RCC 7860 (cell line): ENCODE measurements at places on chromosomes 4 and X.

GRCh38 chrX:108516184-108516583, 76.5 kb downstream of the COL4A5 start:
- no peak for DNase-seq

- DNase-seq: no peak
Observed at GRCh38 chr4:78710536-78710935, 65.6 kb upstream of the BMP2K start.

GRCh38 chrX:68724531-68725020, 77.1 kb downstream of the STARD8 start:
- no peak for DNase-seq

DNA sequence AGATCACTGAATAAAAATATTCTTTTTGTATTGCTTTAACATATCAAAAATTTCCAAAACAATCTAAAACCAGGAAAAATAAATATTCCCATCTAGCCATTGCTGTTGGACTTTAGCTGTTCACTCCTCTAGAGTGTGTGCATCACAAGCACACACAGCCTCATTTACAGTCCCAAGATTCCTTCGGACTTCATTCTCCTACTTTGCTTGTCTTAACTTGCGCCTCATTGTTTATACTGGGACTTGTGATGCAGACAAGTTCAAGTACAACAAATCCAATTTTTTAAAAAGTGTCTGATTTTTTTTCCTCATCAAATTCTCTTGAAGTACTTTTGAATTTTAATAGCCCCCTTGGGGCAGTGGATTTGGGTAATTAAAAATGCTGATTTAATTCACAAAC, 55.6 kb downstream of the TLL1 start:
- DNase-seq: no peak

DNA sequence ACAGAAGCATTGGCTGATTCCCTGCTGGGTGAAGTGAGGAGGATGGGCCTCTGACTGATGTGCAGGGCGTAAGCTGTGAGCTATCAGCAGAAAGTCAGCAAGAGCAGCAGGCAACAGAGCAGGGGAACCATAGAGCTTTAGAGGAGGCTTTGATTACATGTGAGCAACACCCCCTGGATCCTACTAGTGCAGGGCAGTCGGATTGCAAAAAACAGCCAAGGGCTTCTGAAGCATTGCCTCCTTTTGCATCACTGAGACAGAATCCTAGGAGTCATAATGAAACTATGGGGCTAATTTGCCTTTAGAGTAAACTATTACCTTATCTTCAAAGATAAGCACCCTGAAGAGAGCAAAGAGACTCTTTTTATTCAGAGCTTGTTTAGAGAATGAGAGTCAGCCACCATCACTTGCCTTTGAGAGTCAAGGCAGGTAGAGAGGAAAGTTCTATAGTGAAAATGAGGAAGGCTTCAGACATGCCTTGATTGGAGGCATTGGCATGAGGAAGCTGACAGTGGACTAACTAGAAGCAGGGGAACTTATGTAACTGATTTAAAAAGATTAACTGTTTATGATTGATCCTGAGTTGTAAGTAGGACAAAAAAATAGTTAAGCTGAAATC, 420.3 kb downstream of the PDHA2 start:
- no peak for DNase-seq

DNA sequence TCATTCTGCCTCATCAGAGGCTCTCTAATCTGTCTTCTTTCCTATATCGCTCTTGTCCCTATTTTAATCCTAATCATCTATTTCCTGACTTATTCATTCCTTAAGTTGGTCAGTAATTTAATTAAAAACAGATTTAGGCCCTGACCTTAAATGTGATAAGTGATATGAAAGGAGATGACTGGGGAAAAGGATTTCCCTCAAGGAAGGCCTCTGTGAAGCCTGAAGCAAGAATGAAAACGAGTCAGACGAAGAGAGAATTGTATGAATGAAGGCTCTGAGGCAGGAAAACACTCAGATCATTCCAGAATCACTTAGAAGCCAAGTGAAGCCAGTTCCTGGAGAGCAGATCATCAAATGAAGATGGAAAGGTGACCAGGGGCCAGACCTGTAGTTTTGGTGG, 22.1 kb downstream of the PKD2 start:
- DNase-seq: no peak

GRCh38 chr4:177190995-177191580, 118.6 kb upstream of the NEIL3 start:
- peak; percentile 4 for DNase-seq

- DNase-seq: peak; percentile 53
Observed at GRCh38 chr4:112075129-112075753, 70.0 kb upstream of the FAM241A start.

- DNase-seq: no peak
Observed at GRCh38 chrX:27078371-27078770, 384.8 kb downstream of the PPP4R3C start.

DNA sequence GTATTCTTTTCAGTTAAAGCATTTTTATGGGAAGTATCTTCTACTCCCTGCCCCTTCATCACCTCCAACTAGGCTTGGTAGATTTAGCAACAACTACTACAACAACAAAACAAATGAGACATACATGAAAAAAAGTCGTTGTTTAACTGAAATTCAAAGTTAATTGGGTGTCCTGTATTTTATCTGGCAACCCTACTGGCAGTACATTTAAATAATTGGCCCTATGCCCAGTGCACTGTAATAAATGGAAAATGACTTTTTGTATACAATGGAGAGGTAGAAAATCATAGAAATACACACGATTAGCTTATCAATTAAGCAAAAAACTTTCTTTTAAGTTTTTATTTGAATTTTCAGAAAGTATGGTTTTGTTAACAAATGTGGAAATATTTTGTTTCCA, 21.4 kb upstream of the CLGN start:
- no peak for DNase-seq

DNA sequence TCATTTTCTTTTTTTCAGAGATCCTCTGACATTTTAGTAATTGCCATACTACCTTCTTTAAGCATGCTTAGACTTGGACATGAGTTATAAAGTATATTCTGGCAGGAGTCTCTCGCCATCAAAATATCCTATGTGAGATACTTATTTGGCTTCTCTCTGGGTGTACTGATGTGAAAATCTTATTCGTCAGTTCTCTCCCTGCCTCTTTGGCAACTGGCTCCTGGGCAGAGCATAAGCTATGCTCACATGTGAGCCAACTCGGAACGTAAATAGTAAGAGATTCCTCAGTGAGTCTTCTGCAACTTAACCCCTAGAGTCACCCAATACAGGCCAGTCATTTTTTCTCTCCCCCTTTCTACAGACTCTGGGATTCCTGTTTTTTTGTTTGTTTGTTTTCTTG, 91.6 kb downstream of the MAGEB17 start:
- no peak for DNase-seq

DNA sequence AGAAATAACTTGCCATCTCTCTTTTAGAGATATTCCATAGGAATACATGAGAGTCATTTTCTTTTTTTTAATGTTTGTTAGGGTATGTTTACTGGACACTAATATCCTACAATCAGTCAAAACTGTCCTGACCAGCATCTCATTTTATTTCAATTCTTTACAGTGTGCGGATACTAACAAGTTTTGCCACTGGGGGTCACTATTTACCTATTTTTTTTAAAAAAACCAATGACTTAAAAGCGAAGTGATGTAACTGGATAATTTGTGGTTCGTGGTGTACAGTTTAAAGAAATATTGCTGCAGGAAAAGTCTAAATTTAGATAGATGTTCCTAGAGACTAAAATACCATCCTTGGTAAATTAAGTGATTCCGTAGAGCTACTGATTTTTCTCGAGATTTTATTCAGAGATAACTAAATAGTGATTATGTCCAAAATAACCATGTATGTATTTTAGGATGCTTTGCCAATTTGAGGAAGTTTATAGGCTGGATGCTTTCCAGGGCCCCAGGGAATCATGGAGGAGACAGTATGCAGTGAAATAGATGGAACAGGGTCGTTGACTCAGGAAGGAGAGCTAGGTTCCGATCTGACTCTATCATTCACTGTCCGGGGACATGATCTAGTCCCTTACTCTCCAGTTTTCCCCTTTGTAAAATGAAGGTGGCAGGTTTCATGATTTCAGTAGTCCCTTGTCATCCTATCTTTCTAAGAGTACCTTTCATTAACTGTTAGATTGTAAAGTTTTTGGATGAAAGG, 34.0 kb upstream of the GNPDA2 start:
- DNase-seq: peak; percentile 14

DNA sequence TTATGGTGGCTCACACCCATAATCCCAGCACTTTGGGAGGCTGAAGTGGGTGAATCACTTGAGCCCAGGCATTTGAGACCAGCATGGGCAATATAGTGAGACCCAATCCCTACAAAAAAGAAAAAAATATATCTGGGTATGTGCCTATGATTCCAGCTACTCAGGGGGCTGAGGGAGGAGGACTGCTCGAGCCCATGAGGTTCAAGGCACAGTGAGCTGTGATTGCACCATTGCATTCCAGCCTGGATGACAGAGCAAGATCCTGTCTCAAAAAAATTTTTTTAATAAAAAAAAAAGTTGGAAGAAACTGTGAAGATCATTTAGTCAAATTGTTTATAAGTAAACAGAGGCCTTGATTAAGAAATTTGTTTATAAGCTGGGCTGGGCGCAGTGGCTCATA, 39.7 kb downstream of the KLHL8 start:
- DNase-seq: no peak

DNA sequence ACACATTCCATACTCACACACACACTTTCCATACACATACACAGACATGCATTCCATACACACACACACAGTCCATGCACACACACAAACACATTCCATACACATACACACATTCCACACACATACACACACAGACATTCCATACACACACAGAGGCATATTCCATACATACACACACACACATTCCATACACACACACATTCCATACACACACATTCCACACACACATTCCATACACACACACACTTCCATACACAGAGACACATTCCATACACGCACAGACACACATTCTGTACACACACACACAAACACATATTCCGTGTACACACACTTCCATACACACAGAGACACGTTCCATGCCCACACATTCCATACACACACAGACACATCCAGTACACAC, 14.8 kb downstream of the LINC00632 start:
- DNase-seq: no peak

- DNase-seq: no peak
Observed at GRCh38 chr4:158046345-158046744, 126.5 kb downstream of the GASK1B start.

GRCh38 chr4:144564358-144564757, 81.6 kb upstream of the HHIP start:
- DNase-seq: no peak
